ENCODE measurements at places on chromosomes 12 and 14. TPM values are rescaled to one million over a fixed set of nuclear protein-coding genes. Genes with fewer than 3 reads are reported as not detected.
A peak's percentile ranks its signal among the peaks of the same experiment; 100 is the strongest.

GRCh38 chr12:54206791-54207190 is 18.0 kb upstream of the SMUG1 start:
- no peak for DNase-seq

DNA sequence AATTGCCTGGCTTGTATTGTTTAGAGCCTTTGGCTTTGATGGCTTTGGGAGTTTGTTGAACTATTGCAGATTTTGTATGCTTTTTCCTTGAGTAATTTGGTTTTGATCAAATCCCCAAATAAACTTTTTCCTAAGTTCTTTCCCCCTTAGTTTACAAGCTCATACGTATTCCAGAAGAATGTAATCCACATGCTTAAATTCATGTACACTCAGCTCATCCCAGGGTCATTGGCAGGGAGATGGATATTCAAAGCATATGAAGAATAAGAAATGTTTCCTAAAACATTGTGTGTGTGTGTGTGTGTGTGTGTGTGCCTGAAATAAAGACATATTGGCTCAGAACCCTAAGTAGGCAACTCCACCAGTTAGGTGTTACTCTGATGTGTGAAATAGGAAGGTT is 89.4 kb downstream of the TMEM30B start:
- DNase-seq, result no peak

DNA sequence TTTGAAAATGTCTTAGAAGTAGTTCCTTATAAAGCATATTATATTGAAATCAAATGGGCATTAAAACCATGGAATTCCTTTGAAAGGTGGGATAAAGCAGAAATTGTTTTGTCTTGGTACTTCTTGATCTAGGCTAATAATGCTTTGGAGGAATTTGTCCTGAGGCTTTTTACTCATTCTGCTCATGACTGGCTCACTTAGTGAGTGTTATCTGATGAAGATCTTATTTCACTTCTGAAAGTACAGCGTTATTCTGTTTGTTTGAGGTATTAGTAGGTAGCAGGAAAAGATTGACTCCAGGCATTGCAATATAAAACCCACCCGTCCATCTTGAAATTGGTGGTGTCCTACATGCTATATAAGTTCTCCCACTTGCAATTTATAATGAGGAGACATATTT is 5.5 kb downstream of the C12orf71 start:
- no peak for DNase-seq

DNA sequence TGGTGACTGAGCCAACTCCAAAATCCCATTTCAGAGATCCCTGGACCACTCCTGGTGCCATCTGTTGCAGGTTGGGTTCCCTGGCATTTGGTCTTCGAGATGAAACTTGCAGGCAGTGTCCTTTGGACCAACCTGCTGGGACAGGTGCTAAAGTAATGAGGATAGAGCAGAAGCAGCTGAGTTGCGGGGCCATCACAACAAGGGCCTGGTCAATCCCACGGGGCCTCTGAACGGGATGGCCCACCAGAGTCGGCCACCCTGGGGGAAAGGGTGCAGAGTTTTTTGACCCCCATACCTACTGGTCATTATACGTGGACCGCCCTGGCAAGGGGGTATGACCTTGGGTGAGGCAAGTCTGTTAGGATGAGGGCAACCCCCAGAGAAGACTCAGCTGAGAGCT is 39.3 kb downstream of the DLK1 start:
- DNase-seq, result no peak

DNA sequence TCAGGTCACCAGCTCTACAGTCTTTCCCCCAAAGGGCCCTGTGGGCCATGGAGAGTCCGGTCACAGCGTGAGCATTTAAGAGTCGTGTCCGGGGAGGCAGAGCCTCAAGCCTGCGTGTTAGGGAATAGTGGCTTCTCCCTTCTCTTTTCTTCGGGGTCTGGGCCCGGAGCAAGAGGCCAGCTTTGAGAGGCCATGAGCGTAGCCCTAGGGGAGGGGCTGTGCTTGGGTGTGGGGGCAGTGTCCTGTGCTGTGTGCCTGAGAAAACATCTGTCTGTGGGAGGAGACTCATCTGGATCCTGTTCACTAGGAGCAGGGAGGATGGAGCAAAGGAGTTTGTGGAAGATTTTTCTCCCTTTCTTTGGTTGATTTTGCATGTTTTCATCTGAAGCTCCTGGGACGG is 5.3 kb downstream of the LRP1-AS start:
- DNase-seq, result no peak

GRCh38 chr14:94290197-94290596 is 2.9 kb downstream of the SERPINA10 start:
- DNase-seq, result no peak

- no peak for DNase-seq
These were observed 11.1 kb downstream of the NRXN3 start for GRCh38 chr14:78181270-78181669.

- DNase-seq, result no peak
These were observed 370.2 kb downstream of the DPF3 start for GRCh38 chr14:72523424-72524294.

- no peak for DNase-seq
These were observed 3.3 kb upstream of the RIMBP2 start for GRCh38 chr12:130719263-130719859.

GRCh38 chr14:92905667-92906066 is 17.3 kb upstream of the CHGA start:
- no peak for DNase-seq

GRCh38 chr14:92650581-92651105 is 97.8 kb downstream of the LGMN start:
- DNase-seq, result no peak

DNA sequence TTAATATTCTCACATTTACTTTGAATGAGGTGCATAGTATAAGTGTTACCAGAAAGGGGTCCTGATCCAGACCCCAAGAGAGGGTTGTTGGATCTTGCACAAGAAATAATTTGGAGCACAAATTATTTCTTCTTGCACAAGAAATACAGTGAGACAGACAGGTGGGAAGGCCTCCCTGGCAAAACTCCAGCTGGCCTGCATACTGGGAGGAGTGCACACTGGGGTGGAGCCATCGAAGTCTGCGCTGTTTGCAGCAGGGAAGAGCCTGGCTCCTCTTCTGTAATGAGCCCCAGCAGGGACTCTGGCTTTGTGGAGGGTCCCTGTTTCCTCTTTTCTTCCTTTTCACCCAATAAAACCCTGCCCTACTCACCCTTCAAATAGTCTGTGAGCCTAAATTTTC is 141.6 kb downstream of the GLT1D1 start:
- DNase-seq, result no peak

DNA sequence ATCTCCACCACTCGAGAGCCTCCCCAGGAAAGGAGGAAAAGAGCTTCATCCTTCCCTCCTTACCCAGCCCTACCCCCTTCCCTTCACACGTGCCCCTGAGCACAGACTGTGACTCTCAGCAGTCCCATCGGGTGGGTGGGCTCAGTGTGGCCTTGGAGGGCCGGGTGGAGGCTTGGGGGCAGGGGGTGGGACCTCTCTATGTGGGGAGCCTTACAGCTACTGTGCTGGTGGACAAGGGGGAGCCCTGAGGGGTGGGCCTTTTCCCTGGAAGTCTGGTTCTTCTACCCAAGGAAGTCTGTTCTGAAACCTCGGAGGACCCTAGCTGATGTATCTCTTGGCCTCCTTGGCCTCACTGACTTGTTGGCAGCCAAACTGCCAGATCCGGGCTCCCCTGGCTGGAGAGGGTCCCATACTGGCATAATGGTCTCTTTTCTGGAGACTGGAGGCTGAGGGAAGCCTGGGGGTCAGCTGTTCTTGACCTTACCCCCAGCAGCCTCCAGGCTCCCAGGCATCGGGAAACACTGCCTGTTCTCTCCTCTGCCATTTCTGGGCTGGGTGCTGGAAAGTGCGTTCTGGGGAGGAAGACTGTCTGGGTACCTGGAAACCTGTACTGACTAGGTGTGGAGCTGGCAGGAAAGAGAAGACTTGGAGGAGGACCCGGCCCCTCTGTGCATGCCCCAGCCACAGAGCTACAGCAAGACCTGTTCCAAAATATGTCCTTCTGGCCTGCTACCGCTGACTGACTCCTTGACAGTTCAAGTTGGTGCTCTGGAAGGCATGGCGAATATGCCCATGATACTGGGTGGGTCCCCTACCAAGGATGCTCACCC is 7.6 kb downstream of the VASH1 start:
- DNase-seq, result peak; percentile 19

- DNase-seq, result no peak
These were observed 97.8 kb downstream of the SEC23A start for GRCh38 chr14:39005044-39005880.

- DNase-seq, result no peak
These were observed 2.1 kb upstream of the CCT2 start for GRCh38 chr12:69583203-69583602.

GRCh38 chr14:83260751-83261150 is 1727.1 kb upstream of the SEL1L start:
- no peak for DNase-seq

The AJUBA gene
- 1.4 TPM for total RNA-seq

The KLRC3 gene
- total RNA-seq, result 2.1 TPM

The RPGRIP1 gene
- not detected for total RNA-seq
